ENCODE measurements at places on chromosomes 16 and 17.

- peak; percentile 42 for DNase-seq
These were observed 1.4 kb upstream of the NBR1 start for GRCh38 chr17:43169561-43170139.

DNA sequence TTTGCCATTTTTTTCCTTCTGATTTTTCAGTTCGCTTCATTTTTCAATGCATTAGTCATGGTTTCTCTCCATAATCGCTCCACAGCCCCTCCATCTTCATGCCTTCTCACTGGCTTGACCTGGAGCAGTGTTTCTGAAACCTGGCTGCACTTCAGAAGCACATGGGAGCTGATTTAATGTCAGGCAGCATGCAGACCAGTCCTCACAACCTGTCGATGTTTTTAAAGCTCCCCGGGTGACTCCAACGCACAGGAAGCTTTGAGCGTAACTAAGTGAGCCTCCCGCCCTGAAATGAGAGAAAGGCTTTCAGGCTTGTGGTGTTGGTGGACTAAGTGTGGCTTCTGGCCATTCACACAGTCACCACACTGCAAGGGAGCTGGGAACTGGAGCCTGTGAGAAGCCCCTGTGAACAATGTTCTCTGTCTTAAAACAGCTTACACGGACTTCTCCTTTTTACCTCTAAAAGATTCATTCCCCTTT, 16.8 kb upstream of the DRG2 start:
- DNase-seq: peak; percentile 61

DNA sequence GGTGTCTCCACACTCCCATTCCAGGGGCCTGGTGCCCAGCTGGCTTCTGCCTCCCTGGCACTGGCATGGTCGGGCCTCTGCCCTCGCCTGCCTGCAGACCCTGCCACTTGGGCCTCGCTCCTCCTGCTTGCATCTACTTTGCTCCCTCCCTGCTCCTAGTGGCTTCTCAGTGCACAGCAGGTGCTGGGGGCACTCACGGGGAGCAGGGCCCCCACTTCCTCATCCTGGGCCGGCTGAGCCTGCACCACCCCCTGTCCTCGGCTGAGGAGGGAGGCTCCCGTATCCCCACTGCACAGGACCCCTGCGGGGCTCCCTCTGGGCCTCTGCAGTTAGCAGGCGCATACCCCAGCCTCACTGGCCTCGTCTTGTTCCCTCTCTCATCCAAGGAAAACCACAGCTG, 35.2 kb downstream of the CIBAR2 start:
- DNase-seq: no peak

DNA sequence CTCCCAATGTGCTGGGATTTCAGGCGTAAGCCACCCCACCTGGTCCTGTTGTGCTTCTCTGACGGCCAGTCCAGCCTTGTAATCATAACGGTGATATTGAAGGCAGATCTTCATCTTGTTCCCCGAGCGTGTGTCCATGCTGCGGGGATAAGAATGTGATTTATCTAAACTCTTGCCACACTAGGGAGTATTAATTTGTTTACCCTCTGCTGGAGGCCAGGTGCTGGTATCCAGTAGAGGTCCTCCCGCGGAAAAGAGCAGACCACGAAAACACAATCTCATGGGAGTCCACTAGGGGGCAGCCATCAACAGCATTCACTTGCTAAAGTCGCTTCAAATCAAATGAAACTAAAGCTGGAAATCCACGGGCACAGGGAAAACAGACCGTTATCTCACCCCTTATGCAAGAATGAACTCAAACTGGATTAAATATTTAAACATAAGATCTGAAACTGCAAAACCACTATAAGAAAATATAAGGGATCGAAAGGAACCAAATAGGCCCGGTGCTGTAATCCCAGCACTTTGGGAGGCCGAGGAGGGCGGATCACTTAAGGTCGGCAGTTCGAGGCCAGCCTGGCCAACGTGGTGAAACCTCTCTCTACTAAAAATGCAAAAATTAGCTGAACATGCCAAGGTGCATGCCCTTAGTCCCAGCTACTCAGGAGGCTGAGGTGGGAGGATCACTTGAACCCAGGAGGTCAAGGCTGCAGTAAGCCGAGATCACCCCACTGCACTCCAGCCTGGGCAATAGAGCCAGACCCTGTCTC, 22.3 kb upstream of the RBBP6 start:
- peak; percentile 94 for DNase-seq

- DNase-seq: no peak
These were observed 5.0 kb downstream of the ARHGEF15 start for GRCh38 chr17:8314797-8315763.

DNA sequence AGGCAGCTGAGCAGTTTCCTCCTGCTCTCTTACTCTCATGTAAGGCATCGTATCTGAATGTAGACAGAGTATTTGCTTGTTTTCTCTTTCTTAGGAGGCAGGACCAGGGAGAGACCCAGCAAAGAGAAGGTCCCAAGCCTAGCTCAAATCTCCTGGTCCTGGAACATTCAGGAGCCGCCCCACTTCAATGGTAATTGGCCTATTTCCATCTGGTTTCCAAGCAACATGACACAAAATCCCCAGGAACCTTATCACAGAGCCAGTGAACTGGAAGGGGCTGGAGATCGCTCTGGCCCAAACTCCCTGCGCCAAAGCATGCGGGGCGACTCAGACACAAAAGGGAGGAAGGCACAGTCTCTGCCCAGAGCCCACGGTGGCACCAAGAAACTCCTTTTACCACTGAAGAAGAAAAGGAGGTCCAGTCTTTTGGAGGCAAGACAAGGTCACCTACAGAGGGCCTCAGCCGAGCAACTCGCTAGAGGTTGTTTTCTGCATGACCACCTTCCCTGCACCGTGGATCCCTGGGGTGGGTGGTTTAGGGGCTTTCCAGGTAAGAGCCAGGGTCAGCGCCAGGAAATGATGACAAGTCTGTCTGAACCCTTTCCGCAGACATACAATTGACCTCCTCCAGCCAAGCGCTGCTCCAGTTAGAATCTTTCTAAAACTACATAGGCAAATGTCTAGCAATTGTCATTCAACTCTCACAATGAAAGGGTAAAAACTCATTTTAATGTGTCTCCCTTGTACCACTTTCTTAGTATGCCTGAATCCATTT, 394.7 kb downstream of the SOX9 start:
- DNase-seq: peak; percentile 58

- DNase-seq: no peak
These were observed 23.5 kb downstream of the POLR3E start for GRCh38 chr16:22320572-22321339.

DNA sequence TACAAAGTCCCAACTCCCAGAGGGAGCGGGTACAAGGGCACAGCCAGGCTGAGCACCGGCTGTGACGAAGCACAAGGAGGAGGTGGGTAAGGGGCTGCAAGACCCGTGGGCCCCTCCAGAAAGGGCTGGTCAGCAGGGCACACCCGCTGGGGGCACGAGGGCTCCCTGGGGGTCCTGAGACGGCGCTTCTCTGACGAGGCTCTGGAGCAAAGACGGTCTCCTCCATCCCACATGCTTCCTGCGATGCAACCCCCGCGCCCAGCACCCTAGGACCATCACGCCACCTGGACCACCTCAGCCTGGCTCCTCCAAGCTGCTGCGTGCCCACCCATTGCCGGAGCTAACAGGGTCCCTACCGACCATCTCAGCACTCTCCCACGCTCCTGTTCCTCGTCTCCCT, 8.7 kb downstream of the CCDC57 start:
- DNase-seq: no peak

DNA sequence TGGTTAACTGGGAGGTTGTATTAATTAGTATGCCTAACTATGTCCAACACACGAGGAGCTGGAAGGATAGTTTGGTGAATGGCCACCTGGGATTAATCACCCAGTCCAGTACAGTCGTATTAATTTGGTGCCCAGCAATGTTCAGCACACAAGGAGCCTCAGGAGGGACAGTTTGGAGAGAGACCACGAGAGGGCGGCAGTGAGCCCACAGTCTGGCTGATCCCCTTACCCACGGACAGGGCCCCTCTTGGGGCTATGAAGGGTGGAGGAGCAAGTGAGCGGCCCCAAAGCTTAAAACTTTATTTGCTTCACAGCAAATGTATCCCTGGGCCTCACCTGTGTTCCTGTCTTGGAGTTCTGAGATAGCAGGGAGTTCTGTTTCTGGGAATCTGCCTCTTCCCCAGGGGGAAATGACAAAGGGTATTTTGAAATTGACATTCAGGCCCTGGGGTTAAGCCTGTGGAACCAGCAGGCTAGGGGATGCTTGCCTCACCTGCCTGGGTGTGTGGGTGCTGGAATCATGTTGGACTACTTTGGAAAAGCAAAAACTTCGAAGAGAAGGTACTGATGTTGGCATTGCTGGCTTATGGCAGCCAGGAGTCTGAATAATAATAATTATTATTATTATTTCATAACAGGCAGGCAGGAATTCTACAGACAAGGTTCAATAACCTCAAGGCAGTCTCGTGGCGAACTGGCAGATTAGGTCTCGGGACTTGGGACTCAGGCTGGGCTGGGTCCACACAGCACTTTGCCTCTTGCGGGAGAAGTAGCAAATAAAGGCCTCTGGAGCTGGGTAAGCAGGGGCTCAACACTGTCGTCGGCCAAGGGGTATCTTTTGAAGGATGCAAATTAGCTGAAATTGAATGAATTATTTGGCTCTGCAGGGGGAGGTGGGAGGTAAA, 227.6 kb upstream of the ASIC2 start:
- DNase-seq: peak; percentile 31

- no peak for DNase-seq
These were observed 7.9 kb downstream of the GNAO1 start for GRCh38 chr16:56199164-56199563.

GRCh38 chr17:39536468-39536867, 71.3 kb downstream of the NEUROD2 start:
- DNase-seq: no peak

- DNase-seq: no peak
These were observed 688 bp downstream of the ADAP2 start for GRCh38 chr17:30922235-30923030.

DNA sequence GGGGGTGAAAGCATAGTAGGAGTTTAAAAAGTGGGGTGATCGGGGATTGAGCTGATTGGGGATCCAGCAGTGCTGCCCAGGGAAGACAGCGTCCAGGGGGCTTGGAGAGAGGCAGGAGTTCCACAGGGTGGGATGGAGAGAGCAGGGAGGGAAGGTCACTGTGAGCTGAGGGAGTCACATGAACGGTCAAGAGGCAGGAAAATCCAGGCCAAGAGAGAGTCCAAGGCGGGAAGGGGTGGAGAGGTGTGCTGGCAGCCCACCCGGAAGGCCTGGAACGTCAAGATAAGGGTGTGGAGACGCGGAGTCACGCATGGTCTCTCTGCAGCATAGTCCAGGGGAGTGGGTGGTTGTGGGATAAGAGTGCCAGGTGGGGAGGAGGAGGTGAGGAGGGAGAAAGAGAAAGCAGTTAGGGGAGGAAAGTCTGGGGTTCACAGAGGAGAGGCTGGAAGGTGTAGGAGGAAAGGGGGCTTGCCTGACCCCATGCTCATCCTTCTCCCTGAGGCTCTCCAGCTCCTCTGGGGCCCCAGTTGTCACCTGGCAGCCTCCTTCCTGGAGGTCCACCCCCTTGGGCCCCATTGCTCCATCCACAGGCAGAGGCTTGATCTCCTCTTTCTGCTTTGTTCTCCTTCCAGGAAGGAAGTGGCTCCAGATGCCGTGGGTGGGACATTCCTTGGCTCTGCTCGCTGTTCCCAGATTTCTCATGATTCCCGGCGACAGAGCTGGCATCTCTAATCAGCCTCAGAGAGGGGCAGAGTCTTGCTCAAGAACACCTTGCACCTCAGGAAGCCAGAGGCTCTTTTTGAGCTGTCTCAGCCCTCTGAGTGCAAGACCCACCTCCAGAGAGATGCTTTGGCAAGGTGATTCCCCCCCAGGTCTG, 28.7 kb downstream of the CCR7 start:
- peak; percentile 29 for DNase-seq

DNA sequence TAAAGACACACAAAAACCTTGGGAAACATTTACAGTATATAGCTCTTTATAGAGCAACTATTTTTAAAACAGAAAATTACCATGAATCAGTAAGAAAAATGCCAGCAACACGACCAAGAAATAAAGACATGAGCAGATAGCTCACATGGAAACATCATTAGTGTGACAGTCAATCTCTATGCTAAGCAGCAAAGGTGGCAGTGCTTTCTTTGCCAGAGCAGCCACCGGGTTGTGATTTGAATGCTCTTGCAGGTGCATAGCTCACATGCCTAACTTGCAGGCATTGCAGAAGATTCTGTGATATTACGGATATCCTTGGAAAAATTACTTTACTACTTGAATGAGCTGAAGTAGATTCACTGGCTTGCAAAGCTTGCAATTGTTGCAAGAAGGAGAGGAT, 652.9 kb upstream of the C16orf82 start:
- DNase-seq: no peak

- no peak for DNase-seq
These were observed 33.1 kb upstream of the NF1 start for GRCh38 chr17:31061678-31062077.

- DNase-seq: no peak
These were observed 11.5 kb upstream of the WIPI1 start for GRCh38 chr17:68468788-68469187.

DNA sequence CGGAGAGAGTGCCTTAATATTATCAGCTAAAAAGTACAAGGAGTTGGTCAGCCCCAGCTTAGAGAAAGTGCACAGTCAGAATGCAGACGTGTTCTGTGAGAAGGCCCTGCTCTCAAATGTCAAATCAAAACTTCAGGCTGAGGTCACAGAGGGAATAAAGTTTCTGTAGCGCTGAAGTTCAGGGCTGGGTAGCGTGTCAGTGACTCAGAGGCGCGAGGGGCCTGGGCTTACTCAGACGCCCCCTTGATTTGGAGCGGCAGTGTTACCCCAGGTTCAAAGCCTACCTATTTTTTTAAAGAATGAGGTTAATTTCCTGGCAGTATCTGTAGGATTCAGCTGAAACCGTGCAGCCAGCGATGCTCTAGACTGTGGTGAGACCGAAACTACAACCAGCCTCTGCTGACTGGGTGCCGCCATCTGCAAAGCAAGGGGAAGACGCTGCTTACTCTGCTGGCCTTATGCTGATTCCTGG, 4.8 kb downstream of the CIAO3 start:
- DNase-seq: no peak

- no peak for DNase-seq
These were observed 7.3 kb downstream of the FLCN start for GRCh38 chr17:17229416-17230384.

- DNase-seq: no peak
These were observed 18.1 kb upstream of the WWOX start for GRCh38 chr16:78081341-78081740.

- DNase-seq: no peak
These were observed 182.8 kb upstream of the ELAC2 start for GRCh38 chr17:13200671-13201070.

GRCh38 chr16:77290451-77291115, 91.4 kb downstream of the SYCE1L start:
- peak; percentile 57 for DNase-seq

Measured in choroid plexus epithelial cell (primary cell).